ENCODE measurements at places on chromosomes 13 and 19. TPM values are rescaled to one million over a fixed set of nuclear protein-coding genes. Genes with fewer than 3 reads are reported as not detected.

GRCh38 chr13:46535825-46536224, 17.1 kb upstream of the LRCH1 start:
- DNase-seq: no peak
- no peaks in the 10 kb centered on the region for H3K27me3 ChIP-seq
- no peak overlapping the region for H3K4me3 ChIP-seq
- no peaks in the 10 kb centered on the region for H3K4me1 ChIP-seq
- no peaks in the 10 kb centered on the region for H3K36me3 ChIP-seq

- H3K27me3 ChIP-seq: no peaks in the 10 kb centered on the region
- no peak overlapping the region for H3K4me3 ChIP-seq
- peaks cover 4% of the 10 kb centered on the region for H3K36me3 ChIP-seq
These were observed 106.0 kb downstream of the STK24 start for GRCh38 chr13:98470920-98471319.

GRCh38 chr19:12270854-12271253, 23.8 kb downstream of the ZNF44 start:
- H3K27me3 ChIP-seq: no peaks in the 10 kb centered on the region
- no peak overlapping the region for H3K27ac ChIP-seq
- DNase-seq: no peak
- no peaks in the 10 kb centered on the region for H3K4me1 ChIP-seq
- H3K4me3 ChIP-seq: no peak overlapping the region

GRCh38 chr13:97432232-97432916, 1.6 kb upstream of the RAP2A start:
- H3K36me3 ChIP-seq: no peaks in the 10 kb centered on the region
- H3K4me3 ChIP-seq: peak overlapping the region; percentile 73
- peak; percentile 41 for DNase-seq
- H3K27me3 ChIP-seq: no peaks in the 10 kb centered on the region
- peaks cover 9% of the 10 kb centered on the region for H3K4me1 ChIP-seq

CCDC70 gene
- not detected for total RNA-seq

DNA sequence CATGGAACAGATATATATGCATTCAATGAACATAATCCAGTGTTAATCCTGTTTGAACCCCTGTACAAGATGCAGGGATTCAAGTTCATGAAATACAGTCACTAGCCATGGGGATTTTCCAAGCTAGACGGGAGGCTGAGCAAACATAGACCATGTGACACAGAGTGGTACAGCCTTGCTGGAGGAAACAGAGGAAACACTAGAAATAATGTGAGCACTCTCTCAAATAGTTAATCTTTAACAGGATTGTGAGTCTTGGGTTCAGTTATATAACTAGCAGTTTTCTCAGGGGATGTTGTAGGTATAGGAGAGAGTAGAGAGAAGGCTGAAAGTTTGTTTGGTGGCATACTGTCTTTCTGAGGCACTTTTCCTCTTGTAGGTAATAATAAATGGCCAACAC, 13.9 kb upstream of the LGALS16 start:
- H3K27me3 ChIP-seq: no peaks in the 10 kb centered on the region
- H3K4me1 ChIP-seq: no peaks in the 10 kb centered on the region
- H3K36me3 ChIP-seq: no peaks in the 10 kb centered on the region

FPR1 gene
- total RNA-seq: not detected

CEACAM4 gene
- total RNA-seq: not detected

- DNase-seq: no peak
- no peaks in the 10 kb centered on the region for H3K36me3 ChIP-seq
- H3K4me3 ChIP-seq: no peak overlapping the region
- H3K27ac ChIP-seq: no peak overlapping the region
- H3K27me3 ChIP-seq: no peaks in the 10 kb centered on the region
These were observed 66.7 kb downstream of the GPR12 start for GRCh38 chr13:26693749-26694463.

DNA sequence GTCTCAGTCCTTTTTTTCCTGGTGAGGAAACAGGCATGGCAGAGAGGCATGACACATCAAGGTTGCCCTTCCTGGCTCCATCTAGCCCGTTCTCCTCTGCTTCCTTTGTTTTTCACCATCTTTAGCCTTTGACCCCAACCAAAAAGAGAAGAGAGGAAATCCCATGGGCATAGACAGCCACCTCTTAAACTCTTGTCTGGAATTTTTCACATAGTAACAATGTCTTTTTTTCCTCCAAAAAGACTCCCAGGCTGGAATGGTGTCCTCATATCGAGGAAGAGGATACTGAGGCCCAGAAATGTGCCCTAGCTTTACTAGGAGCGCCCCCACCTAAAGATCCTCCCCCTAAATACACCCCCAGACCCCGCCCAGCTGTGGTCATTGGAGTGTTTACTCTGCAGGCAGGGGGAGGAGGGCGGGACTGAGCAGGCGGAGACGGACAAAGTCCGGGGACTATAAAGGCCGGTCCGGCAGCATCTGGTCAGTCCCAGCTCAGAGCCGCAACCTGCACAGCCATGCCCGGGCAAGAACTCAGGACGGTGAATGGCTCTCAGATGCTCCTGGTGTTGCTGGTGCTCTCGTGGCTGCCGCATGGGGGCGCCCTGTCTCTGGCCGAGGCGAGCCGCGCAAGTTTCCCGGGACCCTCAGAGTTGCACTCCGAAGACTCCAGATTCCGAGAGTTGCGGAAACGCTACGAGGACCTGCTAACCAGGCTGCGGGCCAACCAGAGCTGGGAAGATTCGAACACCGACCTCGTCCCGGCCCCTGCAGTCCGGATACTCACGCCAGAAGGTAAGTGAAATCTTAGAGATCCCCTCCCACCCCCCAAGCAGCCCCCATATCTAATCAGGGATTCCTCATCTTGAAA, at the start of gene GDF15:
GDF15 (plus strand) TSS at position 484 of the 868 bp plus-strand sequence; CDS start at position 516, 32 bp downstream.
- peaks cover 7% of the 10 kb centered on the region for H3K27me3 ChIP-seq
- peak; percentile 45 for DNase-seq
- H3K27ac ChIP-seq: no peak within 1 kb of the TSS

DNA sequence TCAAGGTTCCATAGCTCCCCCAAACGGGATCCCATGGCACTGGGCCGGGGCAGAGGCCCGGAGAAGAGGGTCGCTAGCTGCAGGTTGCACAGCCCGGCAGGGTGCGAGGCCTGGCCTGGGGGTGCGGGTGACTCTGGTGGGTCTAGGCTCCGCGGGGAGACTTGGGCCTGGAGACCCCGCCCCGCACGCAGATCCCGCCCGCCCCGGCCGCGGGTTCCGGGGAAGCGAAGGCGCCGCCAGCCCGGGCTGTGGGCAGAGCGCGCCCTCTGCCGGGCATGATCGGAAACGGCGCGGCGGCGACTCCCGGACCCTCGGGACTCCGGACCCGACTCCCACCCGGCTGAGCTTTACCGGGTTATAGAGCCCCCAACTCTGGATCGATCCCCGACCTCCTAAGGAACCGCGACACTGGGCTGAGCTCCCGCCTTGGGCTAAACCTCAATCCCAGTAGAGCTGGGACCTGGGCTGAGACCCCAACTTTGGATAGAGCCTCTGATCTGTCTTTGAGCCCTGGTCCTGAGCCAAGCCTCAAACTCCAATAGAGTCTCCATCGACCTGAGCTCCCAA, 3.1 kb upstream of the TNFAIP8L1 start:
- no peaks in the 10 kb centered on the region for H3K36me3 ChIP-seq
- peaks cover 58% of the 10 kb centered on the region for H3K4me1 ChIP-seq
- peak overlapping the region; percentile 65 for H3K4me3 ChIP-seq
- H3K27ac ChIP-seq: no peak overlapping the region
- no peaks in the 10 kb centered on the region for H3K27me3 ChIP-seq

GRCh38 chr13:31697290-31697689, 42.0 kb upstream of the RXFP2 start:
- no peak overlapping the region for H3K4me3 ChIP-seq
- no peaks in the 10 kb centered on the region for H3K36me3 ChIP-seq
- no peaks in the 10 kb centered on the region for H3K4me1 ChIP-seq
- no peak for DNase-seq

DNA sequence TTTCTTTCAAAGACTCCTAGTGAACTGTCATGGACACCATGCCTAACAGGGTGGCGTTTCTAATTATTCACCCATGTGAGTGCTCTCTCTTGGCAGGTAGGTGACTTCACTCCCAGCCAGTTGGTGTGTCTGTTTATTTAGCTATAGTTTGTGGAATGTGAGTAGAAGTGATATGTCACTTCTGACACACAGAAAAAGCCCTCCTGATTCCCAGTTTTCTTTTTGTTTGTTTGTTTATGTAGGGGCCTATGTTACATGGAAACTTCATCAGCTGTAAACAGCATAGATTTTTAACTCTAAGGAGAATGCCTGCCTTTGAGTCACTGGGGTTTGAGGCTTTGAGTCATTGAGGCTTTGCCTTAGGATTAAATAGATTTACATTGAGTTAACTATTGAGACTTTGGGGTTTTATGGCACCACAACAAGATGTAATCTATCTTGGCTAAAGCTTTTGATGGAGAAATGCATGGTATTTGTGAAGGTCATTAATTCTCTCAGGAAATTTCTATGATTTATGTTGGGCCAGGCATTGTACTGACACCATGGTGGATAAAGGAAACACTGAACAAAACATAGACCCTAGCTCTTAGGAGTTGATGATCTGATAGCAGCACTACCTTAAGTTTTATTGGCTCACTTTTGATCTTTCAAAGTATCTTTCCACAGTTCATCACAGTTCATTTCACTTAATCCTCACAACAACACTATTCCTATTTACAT, 45.3 kb downstream of the UFM1 start:
- no peak overlapping the region for H3K27ac ChIP-seq
- no peaks in the 10 kb centered on the region for H3K27me3 ChIP-seq
- no peaks in the 10 kb centered on the region for H3K36me3 ChIP-seq
- DNase-seq: no peak

GRCh38 chr19:3469638-3470499, 10.5 kb downstream of the SMIM24 start:
- no peak overlapping the region for H3K27ac ChIP-seq
- H3K4me1 ChIP-seq: no peaks in the 10 kb centered on the region
- H3K36me3 ChIP-seq: no peaks in the 10 kb centered on the region
- H3K4me3 ChIP-seq: no peak overlapping the region
- DNase-seq: no peak

MIR17HG gene
- total RNA-seq: 17.1 TPM

GRCh38 chr13:50888362-50888761, 21.2 kb upstream of the RNASEH2B start:
- no peak overlapping the region for H3K27ac ChIP-seq
- H3K4me1 ChIP-seq: peaks cover 48% of the 10 kb centered on the region
- H3K27me3 ChIP-seq: no peaks in the 10 kb centered on the region

CCDC97 gene
- total RNA-seq: 68.3 TPM

DNA sequence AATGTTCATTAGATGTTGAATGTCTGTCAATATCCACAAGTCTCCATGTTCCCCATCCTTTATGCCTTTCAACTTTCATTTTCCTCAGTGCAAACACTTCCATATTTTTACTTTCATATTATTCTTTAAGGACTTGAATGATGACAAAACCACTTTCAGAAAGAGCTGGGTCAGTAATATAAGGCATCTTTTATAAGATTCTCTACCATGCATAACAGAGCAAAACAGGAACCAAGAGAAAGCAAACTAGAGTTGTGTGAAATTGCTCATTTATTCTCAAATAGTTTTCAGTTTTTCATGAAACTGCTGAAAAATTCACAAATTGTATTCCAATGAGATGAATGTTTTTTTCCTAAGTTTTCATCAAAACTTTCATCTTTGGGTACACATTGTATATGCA, 1247.6 kb downstream of the PCDH17 start:
- no peak overlapping the region for H3K27ac ChIP-seq
- no peak for DNase-seq
- H3K4me1 ChIP-seq: no peaks in the 10 kb centered on the region

DNA sequence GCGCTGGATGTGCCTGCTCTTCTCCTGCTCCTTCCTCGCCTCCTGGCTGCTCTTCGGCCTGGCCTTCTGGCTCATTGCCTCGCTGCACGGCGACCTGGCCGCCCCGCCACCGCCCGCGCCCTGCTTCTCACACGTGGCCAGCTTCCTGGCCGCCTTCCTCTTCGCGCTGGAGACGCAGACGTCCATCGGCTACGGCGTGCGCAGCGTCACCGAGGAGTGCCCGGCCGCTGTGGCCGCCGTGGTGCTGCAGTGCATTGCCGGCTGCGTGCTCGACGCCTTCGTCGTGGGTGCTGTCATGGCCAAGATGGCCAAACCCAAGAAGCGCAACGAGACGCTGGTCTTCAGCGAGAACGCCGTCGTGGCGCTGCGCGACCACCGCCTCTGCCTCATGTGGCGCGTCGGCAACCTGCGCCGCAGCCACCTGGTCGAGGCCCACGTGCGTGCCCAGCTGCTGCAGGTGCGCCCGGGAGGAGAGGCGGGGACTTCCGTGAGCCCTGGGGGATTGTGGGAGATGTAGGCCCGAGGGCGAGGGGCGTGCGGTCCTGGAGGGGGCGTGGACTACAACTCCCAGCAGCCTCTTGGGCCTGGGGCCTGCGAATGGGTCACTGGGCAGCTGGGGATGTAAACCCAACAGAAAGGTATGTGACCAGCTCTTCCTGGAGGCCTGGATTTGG, 6.7 kb downstream of the KCNJ14 start:
- H3K36me3 ChIP-seq: no peaks in the 10 kb centered on the region
- DNase-seq: no peak
- H3K27me3 ChIP-seq: no peaks in the 10 kb centered on the region
- H3K4me3 ChIP-seq: no peak overlapping the region
- H3K4me1 ChIP-seq: no peaks in the 10 kb centered on the region

DNA sequence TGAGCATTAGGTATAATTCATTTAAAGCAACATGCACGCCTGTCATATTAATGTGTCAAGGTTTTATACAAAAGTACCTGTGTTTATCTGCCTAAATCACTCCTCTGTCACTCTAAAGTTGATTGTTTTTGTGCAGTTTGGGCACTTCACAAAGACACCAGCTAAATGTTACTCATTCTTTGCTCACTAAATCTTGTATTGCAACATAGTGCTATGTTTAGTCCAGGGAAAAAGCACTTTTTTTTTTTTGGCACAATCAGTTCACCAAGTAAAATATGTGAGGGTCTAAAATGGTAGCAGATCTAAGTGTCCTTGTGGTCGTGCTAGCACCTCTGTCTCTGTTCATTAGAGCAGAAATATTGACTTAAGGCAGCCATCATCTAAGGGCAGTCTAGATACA, 2526.7 kb upstream of the PCDH20 start:
- DNase-seq: no peak
- no peak overlapping the region for H3K27ac ChIP-seq
- no peaks in the 10 kb centered on the region for H3K36me3 ChIP-seq
- H3K27me3 ChIP-seq: no peaks in the 10 kb centered on the region
- no peak overlapping the region for H3K4me3 ChIP-seq

- no peak for DNase-seq
- H3K27ac ChIP-seq: no peak overlapping the region
- H3K4me3 ChIP-seq: no peak overlapping the region
- H3K36me3 ChIP-seq: peaks cover 43% of the 10 kb centered on the region
- no peaks in the 10 kb centered on the region for H3K4me1 ChIP-seq
These were observed 13.3 kb upstream of the WDR88 start for GRCh38 chr19:33118643-33119042.

DNA sequence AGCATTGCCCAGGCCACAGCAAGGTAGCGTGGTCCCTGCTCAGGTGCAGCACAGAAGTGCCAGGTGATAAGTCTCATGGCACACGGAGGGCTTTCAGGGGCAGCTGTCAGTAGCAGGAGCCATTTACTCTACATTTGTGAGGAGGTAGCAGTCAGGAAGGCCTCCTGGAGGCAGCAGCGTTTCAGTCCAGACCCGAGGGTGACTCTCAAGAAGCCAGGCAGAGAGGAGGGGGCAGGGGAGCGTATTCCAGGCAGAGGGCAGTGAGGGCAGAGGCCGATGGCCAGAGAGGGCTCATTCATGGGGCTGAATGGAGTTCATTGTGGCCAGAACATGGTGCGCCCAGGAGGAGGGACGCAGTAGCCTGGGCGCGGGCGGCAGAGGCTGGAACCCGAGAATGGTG, 8.9 kb downstream of the PIAS4 start:
- no peak for DNase-seq
- H3K27ac ChIP-seq: no peak overlapping the region
- peaks cover 1% of the 10 kb centered on the region for H3K4me1 ChIP-seq
